Stimulated activated CD4-positive, alpha-beta T cell treated with anti-CD3 and anti-CD28 coated beads, TNF-alpha, amount 100 ng/mL, for 48 hours (primary cell): ENCODE measurements at places on chromosomes 1 and 21.

DNA sequence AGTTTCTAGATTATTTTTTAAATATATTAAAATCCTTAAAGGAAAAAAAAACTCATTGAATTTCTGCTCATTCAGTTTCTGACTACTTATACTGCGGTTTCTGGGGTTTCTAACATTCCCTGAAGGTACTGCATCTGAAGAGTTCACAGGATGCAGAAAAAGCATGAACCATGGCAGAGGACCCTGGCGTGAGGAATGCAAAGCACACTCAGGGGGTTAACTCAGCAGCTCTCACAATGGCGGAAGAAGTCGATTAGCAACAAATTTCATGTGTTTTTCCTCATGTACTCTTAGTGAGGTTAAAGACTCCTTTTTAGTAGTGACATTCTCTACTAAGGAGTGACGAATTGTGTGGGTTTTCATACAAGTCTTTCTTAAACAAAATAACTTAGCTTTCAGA, 975.6 kb downstream of the NCAM2 start:
- DNase-seq, result no peak

DNA sequence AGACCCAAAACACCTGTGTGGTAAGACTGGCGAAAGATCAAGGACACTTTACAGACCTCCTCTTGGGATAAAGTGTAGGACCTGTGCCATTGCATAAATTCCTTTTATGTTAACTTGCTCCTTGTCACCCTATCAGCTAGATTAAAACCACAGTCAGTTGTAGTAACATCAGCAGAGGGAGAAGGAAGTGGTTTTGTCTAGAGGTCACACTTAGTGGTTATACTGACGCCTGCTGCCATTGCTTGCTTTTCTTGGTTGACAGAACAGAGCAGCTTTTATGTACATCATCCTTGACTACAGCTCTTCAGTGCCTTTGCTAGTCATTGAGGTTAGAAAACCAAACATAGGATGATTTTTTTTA, 101.4 kb downstream of the PBX1 start:
- no peak for DNase-seq

GRCh38 chr1:53066488-53066887, 4.5 kb downstream of the PODN start:
- DNase-seq, result no peak

DNA sequence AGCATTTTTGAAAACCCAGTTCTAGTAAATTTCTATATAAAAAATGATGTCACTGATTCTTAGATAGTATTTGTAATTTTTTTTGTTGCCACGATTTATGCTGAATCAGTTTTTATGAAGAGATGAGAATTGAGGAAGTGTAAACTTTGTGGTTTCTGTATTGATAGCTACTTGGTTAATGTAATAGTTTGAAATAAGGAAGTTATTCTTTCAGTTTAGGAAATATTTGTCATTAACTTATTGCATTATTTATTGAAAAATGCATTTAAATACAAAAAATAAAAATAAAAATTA, 97.8 kb downstream of the ZFYVE9 start:
- no peak for DNase-seq

DNA sequence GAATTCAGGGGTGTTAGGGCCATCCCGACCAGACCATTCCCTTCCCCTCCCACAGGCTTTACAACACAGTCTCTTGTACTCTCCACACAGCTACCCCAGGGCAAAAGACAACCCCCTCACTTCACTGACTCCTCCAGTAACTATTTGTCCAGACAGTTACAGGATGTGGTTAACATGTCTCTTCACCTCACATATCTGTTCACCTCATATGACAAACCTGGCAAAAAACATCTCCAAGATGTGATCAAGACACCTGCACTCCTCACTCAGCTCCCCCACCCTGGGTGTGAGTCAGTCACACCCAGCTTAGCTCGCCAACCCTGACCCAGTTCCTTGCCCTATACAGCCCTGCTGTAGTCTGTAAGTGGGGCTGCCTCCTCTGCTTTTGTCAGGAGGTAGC, 490.5 kb upstream of the CHRM3 start:
- DNase-seq, result no peak

- DNase-seq, result no peak
Observed at GRCh38 chr1:50832167-50832566, 127.9 kb downstream of the FAF1 start.

DNA sequence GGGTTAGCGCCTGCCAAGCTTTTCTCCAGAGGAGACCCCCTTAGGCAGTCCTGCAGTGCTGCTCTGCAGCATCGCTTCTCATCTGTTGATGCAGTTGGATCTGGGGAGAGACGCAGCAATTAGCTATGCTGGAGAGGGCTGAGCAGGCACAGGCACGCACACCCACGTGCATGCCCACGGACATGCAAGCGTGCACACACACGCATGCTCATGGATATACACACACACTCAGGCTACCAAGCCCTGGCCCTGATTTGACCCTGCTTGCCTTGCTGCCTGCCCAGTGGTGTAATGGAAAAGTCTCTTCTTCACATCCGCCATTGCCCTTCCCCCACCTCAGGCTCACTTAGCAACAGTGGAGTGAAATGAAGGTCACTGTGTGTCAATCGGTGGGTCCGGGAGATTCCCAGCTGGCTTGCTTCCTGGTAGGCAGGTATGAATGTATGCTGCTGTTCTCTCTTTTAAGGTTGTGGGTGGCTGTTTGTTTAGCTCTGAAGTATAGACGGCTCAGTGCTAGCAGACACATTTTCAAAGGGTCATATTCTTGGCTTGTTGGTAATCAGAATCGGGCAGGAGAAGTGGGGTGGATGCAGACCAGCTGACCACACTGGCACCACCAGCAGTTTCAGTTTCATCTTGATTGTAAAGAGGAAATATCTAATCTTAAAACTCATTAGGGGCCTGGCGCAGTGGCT, 9.5 kb downstream of the ATP1B1 start:
- no peak for DNase-seq

DNA sequence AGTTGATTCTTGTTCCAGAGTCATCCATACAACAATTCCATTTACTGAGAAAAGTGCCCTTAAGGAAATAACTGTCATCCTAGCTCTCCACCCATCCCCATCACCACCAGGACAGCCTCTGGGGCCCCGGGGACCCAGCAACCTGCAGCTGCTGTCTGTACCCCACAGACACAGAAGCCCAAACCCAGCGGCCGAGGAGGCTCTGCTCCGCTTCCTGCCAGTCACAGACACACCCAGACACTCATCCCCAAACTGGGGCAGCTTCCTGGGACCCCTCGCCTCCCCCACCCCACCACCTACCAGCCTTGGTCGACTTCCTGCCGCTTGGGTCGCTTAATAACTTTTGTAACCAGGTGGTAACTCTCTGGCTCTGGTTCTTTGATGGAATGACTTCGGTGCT, 121.6 kb upstream of the SLC25A33 start:
- DNase-seq, result no peak

DNA sequence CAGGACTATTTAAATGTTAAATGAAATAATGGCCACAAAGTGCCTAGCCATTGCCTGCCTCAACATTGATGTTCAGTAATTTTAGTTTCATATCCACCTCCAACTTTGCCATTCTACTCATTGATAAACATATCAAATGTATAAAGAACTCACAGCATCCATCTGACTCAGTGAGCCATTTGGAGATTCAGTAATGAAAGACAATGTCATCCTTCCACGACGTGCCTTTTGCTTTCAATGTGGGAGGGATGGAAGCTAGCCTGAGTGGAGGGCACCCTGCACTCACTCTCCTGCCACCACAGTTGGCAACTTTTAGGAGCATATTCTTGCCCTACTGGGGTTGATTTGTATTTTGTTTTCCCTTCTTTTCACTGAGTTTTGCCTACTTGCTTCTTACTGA, 151.5 kb downstream of the GLUL start:
- no peak for DNase-seq

GRCh38 chr21:36767096-36767495, 68.2 kb downstream of the SIM2 start:
- no peak for DNase-seq

DNA sequence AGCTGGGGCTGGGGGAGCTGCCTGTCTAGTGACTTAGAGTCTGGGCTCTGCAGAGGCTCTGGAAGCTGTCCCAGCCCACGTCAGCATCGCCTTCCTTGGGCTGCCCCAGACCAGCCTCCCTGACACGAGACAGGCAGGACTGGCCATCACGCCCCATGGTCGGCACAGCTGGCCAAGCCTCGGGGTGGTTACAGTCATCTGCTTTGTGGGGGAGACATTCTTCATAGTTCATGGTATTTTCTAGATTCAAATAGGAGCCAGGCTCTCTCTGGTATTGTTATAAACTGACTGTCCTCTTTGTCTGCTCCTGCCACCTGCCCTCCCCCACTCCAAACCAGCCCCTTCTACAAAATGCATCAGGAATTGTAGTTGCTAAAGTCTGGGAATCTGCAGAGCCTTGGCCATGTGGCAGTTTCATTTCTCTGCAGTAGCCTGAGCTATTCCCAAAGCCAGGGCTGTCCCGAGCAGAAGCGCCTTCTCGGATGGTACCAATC, 29.4 kb downstream of the OLFML2B start:
- DNase-seq, result no peak

DNA sequence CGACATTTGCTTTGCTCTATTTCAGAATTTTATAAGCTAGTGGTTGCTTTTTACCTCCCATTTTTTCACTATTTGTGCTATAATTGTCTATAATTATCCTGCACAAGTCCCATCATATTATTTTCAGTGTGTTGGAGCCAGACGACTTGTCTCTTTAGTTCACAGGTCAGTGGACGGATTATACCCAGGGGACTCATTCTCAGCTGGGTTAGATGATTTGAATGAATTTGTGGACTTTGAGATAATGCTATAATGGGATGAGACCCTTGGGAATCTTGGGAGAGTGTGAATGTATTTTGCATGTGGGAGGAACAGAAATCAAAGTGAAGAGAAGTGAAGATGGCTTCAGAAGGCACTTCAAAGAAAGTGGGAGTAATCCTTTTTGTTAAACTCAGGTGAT, 31.5 kb upstream of the KCNK1 start:
- no peak for DNase-seq

DNA sequence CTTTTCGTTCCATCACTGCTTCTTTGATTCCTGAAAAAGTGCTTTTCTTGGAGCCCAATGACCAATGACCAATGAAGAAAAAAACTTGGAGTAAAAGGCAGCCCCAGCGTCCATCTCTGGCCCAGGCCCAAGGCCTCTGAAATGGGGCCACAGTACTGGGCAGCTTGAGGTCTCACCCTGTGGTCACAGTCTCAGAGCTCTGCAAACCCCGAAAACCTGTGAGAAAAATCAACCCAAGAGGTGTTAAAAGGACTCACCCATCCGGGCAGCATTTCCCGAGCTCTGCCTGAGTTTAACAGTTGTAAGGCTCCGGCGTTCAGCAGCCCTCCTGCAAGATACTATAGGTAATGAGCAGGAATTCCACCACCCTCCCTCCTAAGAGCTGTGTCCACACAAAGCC, 2.1 kb upstream of the EFHD2 start:
- no peak for DNase-seq

DNA sequence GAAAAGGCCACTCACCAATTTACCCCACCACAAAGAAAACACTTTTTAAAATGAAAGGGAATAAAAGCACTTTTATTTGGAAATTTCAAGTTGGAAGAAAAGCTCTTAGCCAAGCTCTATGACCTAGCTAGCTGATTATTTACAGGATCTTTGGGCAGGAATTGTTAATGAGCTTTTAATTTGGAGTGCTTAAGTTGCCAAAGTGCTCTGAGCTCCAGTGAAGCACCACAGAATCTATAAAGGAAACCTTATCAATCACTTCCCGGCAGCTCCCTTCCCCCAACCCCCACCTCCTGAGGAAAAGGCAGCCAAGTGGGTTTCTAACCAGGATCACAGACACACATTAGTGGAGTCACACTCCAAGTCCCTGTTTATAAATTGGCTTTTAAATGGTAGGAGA, 1.5 kb downstream of the ERI3 start:
- DNase-seq, result no peak

- DNase-seq, result no peak
Observed at GRCh38 chr1:53654216-53655210, 84.5 kb downstream of the GLIS1 start.

GRCh38 chr1:39646232-39647081, 7.0 kb upstream of the HEYL start:
- DNase-seq, result no peak

GRCh38 chr1:172211221-172211620, 209.3 kb upstream of the C1orf105 start:
- no peak for DNase-seq

DNA sequence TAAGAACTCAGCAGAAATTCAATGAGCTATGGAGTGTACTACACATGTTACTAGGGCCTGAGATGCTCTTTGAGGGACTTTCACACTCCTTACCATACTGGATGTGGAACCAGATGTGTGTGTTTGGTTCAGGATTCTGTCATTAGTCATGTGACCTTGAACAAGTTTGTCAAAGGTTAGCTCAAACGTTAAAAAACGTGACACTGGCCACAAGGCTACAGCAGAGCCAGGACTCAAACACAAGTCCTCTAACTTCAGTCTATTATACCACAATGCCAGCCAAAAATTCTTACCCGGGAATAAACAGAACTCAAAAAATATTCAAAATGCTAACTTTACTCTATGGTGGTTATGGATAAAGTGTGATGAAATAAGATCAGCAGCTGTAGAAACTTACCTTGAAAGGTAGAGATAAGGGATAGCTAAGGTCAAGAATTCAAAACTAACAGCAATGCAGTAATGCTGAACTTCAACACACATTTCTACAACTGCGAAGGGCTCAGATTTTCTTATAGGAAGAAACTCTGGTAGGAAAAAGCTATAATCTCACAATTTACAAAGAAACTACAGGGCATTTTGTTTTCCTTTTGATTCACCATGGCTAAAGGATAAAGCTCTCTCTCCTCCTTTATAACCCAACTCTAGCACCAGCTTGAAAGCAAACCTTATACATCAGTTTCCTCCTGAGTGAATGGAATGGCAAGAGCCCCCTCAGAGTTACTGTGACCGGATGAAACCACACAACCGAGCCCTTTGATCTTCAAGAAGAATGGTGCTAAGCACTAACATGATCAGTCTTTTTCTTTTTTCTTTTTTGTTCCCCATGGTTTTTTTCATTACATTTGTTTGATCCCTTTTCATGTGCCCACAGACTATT, 233.9 kb downstream of the SLC45A1 start:
- no peak for DNase-seq

- DNase-seq, result peak; percentile 9
Observed at GRCh38 chr1:28062806-28063205, 25.6 kb downstream of the EYA3 start.

DNA sequence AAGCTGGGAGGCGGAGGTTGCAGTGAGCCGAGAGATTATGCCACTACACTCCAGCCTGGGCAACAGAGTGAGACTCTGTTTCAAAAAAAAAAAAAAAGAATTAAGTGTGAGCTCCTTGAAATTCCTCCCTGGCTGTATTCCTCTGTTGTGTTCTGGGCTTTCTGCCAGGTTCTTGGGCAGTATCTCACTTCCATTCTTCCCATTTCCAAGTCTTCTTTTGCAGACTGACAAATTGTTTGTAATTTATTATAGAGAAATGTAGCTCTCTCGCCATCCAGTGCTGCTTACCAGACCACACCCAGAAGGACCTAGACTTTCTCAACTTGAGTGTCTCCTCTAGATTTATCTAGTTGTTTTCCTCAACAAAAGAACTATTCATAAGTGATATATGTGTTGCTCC, 105.0 kb upstream of the ADGRL2 start:
- DNase-seq, result no peak
